ENCODE measurements at places on chromosomes 16 and 17.

- peak; percentile 30 for DNase-seq
Measured at GRCh38 chr17:44607836-44608690, 48.2 kb upstream of the MEIOC start.

DNA sequence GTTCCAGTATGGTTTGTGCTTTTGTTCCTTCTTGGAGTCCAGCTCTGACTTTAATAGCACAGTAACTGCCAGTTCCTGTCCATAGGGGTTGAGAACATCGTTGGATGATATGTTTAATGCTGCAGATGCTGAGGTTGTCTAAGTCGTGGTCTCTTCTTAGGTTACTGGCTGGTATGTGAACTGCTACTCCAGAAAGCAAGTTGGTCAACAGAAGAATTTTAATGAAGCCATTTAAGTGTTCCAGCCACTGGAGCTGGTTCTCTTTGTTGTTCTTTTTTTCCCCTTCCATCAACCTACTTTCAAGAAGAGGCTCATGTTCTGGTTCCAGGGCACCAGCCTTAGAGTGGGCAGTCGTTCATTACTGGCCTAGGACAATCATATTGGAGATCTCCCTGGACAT is 140.3 kb upstream of the TBX2 start:
- DNase-seq, result no peak

DNA sequence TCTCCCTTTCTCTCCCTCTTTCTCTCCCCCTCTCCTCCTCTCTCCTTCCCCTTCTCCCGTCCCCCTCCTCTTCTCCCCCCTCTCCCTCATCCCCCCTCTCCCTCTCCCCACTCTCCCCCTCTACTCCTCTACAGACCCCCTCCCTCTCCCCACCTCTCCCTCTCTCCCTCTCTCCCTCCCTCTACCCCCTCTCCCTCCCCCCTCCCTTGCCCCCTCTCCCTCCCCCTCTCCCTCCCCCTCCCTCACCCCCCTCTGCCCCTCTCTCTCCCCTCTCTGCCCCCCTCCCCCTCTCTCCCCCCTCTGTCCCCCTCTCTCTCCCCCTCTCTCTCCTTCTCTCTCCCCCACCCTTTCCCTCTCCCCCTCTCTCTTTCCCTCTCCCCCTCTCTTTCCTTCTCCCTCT is 352.9 kb downstream of the UTP18 start:
- no peak for DNase-seq

DNA sequence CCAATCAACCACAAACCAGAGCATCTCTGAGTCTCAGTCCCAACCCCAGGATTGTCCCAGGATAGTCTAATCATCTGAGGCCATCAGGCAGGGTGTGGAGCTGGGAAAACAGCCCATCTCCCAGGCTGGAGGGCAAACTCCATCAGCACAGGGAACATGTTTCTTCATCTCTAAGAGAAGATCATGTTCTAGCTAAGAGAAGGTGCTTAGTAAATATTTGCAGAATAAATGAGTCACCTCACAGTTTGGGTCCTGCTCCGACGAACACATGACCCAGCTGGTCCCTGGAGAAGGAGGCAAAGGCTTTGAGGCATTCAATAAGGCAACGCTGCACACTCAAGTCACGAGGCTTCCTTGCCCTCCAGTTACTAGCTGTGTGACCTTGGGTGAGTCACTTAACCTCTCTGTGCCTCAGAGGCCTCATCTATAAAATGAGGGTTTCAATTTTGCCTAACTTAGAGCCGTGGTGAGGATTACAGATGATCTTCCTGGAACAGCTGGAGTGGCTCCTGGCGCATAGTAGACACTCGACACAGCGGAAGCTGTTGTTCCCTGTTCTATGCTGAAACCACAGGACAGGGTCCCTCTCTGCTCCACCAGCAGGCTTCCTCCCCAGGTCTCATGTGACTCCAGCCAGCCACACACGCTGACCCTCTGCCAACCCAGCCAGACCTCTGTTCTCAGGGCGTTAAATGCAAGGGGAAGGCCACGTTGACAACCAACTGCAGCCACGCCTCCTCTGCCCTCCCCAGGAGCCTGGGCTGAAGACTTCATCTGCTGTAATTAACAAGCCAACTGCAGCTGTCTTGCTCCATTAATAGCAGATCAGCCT is 10.3 kb upstream of the RPL38 start:
- DNase-seq, result no peak

- DNase-seq, result no peak
Measured at GRCh38 chr16:21611198-21611555, 11.8 kb downstream of the METTL9 start.

- no peak for DNase-seq
Measured at GRCh38 chr17:30326809-30327208, 7.0 kb downstream of the TMIGD1 start.

DNA sequence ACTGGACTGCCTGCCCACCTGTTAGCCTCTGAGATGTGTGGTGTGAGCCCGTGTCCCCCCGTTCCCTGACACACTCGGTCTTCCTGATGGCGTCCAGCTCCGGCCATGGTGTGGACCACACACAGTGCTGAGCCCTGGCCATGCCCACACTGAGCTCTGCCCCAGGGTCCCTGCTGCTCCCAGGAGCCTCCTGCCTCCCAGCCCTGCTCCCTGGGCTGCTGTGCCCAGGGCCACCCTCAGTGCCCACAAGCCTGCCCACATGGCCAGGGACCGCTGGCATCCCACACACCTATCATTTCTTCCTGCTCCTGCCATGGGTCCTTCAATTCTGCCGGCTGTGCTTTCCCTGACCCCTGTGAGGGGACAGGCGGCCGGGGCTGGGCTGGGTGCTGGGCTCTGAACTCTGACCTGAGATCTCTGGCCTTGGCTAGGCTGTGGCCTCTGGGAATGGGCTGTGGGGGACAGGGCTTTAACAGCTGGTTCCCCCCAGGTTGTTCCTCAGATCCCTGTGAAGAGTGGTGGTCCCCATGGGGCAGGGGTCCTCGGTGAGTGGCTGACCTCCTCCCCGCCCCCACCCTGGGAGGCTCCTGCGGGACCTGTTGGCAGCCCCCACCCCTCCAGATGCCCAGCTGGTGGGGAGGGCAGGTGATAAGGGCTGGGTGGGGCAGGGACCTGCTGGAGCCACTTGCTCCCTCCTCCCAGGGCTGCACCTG is 4.0 kb downstream of the CEMP1 start:
- no peak for DNase-seq

DNA sequence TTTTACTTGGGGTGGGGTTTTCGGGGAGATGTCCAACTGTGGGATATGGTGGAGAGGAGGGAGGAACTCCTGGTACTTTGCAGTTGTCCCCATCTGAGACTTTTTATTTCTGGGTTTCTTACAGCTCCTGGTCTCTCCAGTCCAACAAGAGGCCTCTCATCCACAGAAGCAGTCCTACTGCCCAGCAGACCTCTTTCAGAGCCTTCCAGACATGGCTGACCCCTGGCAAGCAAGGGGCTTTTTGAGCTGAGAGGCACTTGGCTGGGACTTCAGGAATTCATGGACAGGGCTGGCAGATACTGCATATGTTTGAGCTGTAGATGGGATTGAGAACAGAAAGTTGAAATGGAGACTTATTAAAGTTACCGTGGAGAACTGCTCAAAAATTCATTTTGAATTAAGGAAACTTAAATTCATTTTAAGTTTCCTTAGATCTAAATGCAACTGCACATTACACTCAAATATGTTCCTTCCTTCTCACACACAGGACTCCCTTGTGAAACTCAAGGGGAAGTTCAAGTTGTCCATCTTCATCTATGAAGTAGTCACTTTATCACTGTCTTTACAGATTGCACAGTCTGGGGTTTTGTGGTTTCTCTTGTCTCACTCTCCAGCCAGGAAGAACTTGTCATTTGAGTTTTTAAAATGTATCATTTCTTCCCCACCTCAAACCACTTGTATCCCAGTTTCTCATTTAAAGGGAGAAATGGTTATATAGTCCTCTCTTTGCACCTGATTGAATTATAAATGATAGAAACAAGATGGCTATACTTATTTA is 1.1 kb downstream of the LASP1NB start:
- no peak for DNase-seq

DNA sequence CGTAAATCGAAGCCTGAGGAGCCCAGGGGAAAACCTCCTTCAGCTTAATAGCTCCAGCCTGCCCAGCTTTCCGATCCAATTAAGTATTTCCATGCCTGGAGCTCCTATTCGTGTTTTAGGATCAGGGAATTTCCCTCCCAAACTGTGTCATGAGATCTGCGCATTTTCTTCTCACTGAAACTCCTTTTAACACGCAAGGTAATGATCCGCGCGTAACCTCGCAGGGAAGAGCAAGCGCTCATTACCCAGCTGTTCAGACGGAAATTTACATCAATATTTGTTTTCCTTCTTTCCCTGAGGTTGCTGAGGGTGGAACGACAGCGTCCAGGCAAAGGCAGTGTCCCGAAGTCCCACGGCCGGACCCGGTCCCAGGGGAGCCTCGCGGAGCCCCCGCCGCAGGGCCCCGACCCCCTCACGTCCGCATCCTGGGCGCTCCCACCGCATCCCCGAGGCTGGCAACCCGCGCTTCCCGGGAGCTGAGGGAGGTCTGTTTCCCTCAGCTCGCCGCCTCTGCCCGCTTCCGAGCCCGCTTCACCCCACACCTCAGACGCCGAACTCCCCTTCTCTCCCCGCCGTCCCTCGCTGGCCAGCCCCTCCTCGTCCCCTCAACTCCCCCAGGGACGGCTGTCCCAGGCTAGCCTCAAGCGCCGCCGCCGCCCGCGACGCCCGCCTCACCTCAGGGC is 415 bp downstream of the ABCA5 start:
- DNase-seq, result no peak

- DNase-seq, result no peak
Measured at GRCh38 chr16:78704416-78704815, 605.0 kb downstream of the WWOX start.

DNA sequence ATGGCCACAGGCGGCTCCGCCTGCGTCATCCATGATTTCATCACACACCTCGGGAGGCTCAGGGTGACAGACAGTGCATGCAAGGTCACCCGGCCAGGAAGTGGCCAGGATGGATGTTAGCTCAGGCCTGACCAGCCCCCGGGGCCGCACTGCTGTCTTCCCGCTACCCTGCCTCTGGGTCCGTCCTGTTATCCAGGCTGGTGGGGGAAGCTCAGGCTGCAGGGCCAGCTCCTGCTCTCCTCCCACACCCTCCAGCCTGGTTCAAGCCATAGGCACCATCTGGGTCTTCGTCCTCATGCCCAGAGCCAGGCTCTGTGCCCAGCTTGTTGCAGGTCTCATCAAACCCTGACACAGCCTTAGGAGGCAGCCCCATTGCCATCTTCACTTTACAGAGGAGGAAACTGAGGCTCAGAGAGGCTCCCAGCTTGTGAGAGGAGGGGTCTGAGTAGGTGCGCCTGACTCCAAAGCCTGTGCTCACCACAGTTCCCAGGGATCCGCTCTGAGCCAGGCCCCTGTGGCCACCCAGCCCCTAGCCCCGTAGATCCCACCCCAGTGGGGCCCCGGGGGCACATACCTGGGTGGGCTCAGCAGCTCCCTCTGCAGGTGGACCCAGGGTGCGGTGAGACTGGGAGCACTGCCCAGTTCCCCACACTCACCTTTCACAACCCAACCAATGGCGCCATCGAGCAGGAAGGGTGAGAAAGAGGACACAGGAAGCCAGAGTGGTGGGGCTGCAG is 412 bp upstream of the ADGRG3 start:
- DNase-seq, result no peak

DNA sequence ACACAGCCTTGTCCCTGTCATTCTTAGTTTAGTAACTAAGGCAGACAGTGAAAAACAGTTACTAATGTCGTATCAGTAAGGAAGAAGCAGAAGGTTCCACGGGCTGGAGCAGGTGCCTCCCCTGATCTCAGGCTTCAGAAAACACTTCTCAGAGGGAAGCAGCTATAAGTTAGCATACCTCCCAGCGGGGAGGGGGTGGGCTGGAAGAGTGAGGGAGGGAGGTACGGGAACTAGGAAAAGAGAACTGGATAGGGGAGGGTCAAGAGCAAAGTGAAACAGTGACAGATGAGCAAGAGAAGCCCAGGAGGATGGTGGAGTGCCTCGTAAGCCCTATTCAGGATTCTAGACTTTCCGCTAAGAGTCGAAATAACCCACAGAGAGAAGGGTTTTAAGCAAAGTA is 186.3 kb upstream of the XYLT1 start:
- DNase-seq, result no peak

- DNase-seq, result peak; percentile 78
Measured at GRCh38 chr17:48995304-48995973, 1.7 kb upstream of the IGF2BP1 start.
